Fibroblast of lung (primary cell): ENCODE measurements at places on chromosomes 6 and 20. TPM values are rescaled to one million over a fixed set of nuclear protein-coding genes. Genes with fewer than 3 reads are reported as not detected.

DNA sequence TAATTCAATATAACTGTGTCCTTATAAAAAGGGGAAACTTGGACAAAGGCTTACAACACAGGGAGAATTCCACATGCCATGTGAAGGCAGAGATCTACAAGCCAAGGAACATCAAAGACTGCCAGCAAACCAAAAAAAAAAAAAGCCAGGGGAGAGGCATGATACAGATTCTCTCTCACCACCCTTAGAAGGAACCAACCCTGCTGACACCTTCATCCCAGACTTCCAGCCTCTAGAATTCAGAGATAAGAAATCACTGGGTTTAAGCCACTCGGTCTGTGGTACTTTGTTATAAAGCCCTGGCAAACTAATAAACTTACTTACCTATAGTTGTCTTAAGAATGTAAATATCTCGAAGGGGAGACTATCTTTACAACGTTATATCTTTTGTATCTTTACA lies 4.4 kb downstream of the SERINC3 start:
- H3K27me3 ChIP-seq = no peaks in the 10 kb centered on the region
- peaks cover 2% of the 10 kb centered on the region for H3K4me1 ChIP-seq
- no peak for DNase-seq
- H3K4me3 ChIP-seq = no peak overlapping the region
- peaks cover 1% of the 10 kb centered on the region for H3K36me3 ChIP-seq
- H3K27ac ChIP-seq = no peak overlapping the region

GRCh38 chr20:14824996-14825395 lies 487.6 kb upstream of the FLRT3 start:
- no peaks in the 10 kb centered on the region for H3K27me3 ChIP-seq
- no peak overlapping the region for H3K4me3 ChIP-seq
- H3K4me1 ChIP-seq = no peaks in the 10 kb centered on the region
- no peaks in the 10 kb centered on the region for H3K36me3 ChIP-seq
- no peak overlapping the region for H3K27ac ChIP-seq

GRCh38 chr6:43831191-43831590 lies 61.2 kb downstream of the VEGFA start:
- H3K36me3 ChIP-seq = no peaks in the 10 kb centered on the region
- H3K27ac ChIP-seq = no peak overlapping the region
- peaks cover 4% of the 10 kb centered on the region for H3K27me3 ChIP-seq
- no peak for DNase-seq
- no peak overlapping the region for H3K4me3 ChIP-seq

GRCh38 chr20:54097236-54097529 lies 26.8 kb upstream of the BCAS1 start:
- H3K27me3 ChIP-seq = peaks cover 5% of the 10 kb centered on the region
- no peak for DNase-seq
- no peak overlapping the region for H3K4me3 ChIP-seq

DNA sequence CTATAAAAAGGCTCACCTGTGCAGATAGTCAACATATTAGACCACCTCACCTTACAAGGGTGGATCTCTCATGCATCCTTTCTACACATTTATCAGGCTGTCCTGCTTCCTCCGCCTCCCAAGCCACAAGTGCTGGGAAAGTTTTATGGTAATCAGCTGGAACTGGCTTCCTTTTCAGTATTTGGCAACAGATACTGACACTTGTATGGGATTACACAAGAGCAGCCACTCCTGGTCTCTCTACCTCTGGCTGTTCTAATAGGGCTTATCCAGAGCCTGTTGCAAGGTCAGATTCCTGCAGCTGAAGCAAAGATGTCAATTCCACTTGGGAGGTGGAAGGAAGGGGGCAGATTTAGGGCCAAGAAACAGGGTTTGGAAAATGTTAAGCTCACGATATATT lies 503 bp upstream of the GPLD1 start:
- DNase-seq = no peak
- H3K27ac ChIP-seq = no peak overlapping the region
- peaks cover 3% of the 10 kb centered on the region for H3K27me3 ChIP-seq

GRCh38 chr6:52922161-52922560 lies 12.7 kb upstream of the GSTA3 start:
- H3K4me3 ChIP-seq = no peak overlapping the region
- H3K27ac ChIP-seq = no peak overlapping the region
- H3K36me3 ChIP-seq = no peaks in the 10 kb centered on the region
- H3K27me3 ChIP-seq = no peaks in the 10 kb centered on the region
- DNase-seq = no peak

DNA sequence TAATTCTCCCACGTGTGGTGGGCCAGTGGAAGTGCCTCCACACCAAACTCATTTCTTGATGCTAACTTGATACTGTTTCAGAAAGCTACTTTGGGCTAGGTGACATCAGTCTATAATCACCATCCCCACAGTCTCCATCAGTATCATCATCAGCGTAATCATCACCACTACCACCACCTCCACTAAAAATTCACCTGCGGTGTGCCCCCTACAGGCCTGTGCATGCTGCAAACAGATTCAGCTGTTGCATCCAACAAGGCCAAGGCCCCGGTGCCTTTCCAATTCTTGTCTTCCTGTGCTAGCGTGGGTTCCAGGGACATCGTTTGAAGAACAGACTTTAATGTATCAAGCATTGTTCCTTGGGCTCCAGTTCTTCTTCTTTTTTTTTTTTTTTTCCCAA lies 201.3 kb upstream of the EXOC2 start:
- no peaks in the 10 kb centered on the region for H3K36me3 ChIP-seq
- DNase-seq = no peak
- no peak overlapping the region for H3K27ac ChIP-seq
- H3K4me3 ChIP-seq = no peak overlapping the region

GRCh38 chr20:12894089-12894488 lies 114.7 kb upstream of the SPTLC3 start:
- H3K4me1 ChIP-seq = no peaks in the 10 kb centered on the region
- H3K4me3 ChIP-seq = no peak overlapping the region
- no peaks in the 10 kb centered on the region for H3K36me3 ChIP-seq
- DNase-seq = no peak
- H3K27me3 ChIP-seq = no peaks in the 10 kb centered on the region

- H3K27me3 ChIP-seq = no peaks in the 10 kb centered on the region
- no peaks in the 10 kb centered on the region for H3K4me1 ChIP-seq
- H3K4me3 ChIP-seq = peak within 1 kb of the TSS; percentile 95
- peak within 1 kb of the TSS; percentile 57 for H3K27ac ChIP-seq
- no peaks in the 10 kb centered on the region for H3K36me3 ChIP-seq
Measured at GRCh38 chr6:153131037-153131981, at the start of gene RGS17. Gene RGS17 (minus strand): TSS chr6:153131282. CDS start chr6:153044018, 87,264 bp downstream.

DNA sequence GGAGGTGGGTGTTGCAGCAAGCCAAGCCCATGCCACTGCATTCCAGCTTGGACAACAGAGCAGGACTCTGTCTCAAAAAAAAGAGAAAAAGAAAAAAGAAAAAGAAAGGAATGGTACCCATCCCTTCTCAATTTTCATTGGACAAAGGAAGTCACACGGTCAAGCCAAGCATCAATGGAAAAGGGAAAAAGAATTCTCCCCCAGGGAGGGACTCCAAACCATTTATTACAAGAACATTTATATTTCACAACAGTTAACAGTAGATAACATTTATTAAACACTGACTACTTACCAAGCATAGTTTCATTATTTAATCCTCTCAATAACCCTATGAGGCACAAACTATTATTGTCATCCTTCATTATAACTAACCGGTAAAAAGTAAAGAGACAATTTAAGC lies 6.6 kb upstream of the KIF13A start:
- no peaks in the 10 kb centered on the region for H3K36me3 ChIP-seq
- peaks cover 7% of the 10 kb centered on the region for H3K4me1 ChIP-seq
- no peaks in the 10 kb centered on the region for H3K27me3 ChIP-seq

Gene DCDC2
- under 0.01 TPM in 1 of 2 replicates, not detected in the other for total RNA-seq

Gene RIPPLY2
- 0.51 TPM in 1 of 2 replicates, not detected in the other for total RNA-seq

Gene FOXF2
- total RNA-seq = 29.3 and 32.9 TPM in 2 replicates

Gene CRISP3
- not detected in 2 replicates for total RNA-seq
